Fibroblast of mammary gland (primary cell): ENCODE measurements at places on chromosomes 5 and 9.

DNA sequence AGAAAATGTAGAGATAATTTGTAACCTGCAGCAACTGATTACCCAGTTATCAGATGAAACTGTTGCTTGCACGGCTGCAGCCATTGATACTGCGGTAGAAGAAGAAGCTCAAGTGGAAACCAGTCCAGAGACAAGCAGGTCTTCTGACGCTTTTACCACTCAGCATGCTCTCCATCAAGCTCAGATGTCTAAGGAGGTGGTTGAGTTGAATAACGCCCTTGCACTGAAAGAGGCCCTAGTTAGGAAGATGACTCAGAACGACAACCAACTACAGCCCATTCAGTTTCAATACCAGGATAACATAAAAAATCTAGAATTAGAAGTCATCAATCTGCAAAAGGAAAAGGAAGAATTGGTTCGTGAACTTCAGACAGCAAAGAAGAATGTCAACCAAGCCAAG, 1.7 kb downstream of the KIF4B start:
- DNase-seq = no peak

- DNase-seq = no peak
These were observed 125.5 kb downstream of the TENT4A start for GRCh38 chr5:6838736-6839135.

DNA sequence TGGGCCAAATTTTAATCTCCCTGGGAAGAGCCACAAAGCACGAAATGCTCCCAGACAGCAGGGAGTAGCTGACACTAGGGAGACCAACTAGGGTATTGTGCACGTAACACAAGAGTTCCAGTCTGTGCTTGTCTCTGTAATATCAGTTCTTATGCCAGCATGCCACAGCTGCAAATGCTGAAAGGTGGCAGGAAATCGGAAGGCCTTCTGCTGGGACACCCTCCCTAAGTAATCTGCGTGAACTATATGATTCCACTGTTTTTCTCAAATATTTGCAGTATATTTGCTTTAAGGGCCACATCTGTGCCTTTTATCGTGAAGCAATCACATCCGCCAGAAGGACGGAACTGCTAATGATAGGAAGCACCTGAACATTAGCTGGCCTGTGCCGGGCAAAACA, 12.6 kb downstream of the VLDLR start:
- DNase-seq = no peak

- DNase-seq = no peak
These were observed 16.6 kb downstream of the FLT4 start for GRCh38 chr5:180632768-180633167.

DNA sequence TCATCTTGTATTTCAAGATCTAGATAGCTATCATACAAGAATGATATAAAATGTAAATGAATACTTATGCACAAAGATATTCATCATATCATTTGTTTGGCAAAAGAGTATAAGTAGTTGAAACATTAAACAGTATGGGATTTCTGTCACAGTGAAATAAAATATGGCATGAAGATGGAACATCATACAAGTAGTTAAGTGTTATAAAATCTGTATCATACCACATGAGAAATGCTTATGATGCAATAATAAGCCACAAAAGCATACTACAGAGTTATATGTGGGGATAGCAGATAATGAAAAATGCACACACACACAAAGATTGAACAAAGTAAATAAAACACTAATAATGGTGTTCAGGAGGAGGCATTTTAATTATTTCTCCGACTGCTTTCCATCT, 838.0 kb upstream of the DMAC1 start:
- peak; percentile 23 for DNase-seq

- no peak for DNase-seq
These were observed 124.5 kb downstream of the ASTN2 start for GRCh38 chr9:117290306-117290840.

GRCh38 chr5:179261301-179262125, 83.7 kb downstream of the ADAMTS2 start:
- DNase-seq = peak; percentile 50

- no peak for DNase-seq
These were observed 290.5 kb downstream of the DOCK8 start for GRCh38 chr9:504921-505740.

DNA sequence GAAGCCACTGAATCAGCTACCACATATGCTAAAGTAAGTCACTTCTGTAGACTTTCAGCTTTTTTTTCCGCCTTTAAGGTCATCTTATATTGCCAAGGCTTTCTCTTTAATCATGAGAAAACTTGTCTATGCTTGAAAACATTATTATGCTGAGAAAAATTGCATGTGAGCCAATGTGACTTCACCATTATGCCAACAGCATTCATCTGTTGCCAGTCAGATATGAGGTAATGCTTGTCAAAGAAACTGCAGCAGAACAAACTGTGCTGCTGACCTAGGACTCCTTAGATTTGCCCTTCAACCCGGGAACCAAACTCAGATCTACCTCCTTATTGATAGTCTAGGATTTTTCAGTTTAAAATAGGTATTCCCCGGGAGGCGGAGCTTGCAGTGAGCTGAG, 34.3 kb downstream of the SLC44A1 start:
- peak; percentile 43 for DNase-seq

DNA sequence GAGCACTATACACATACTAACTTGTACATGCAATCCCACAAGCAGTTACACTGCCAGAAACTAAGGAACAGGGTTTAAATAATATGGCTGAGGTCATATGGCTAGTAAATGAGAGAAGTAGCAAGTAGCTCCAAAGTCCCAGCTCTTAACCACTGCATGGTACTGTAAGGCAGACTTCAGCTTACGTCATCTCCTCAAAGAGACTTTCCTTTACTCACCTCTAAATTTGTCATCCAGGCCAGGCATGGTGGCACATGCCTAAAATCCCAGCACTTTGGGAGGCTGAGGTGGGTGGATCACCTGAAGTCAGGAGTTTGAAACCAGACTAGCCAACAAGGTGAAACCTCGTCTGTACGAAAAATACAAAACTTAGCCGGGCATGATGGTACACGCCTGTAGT, 20.4 kb upstream of the SELENOP start:
- no peak for DNase-seq

- no peak for DNase-seq
These were observed 3.0 kb upstream of the ADGRD2 start for GRCh38 chr9:124447297-124447661.

DNA sequence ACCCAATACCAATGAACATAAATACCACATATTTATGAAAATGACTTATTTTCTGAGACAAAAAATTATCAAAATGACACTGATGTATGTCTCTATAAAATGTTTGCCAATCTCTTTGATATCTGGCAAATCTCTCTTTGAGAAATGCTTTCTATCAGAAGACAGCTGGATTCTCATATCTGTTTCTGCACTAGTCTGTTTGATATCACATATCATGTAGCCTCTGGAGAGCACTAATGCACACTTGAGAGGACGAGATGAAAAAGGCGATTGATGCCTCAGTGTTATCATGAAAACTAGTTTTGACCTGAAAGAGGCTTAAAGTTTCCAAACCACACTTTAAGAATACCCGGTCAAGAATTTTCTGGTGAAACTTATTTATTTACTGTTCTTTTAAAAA, 29.1 kb upstream of the ANKRD55 start:
- no peak for DNase-seq

- peak; percentile 96 for DNase-seq
These were observed 33.1 kb downstream of the RASA1 start for GRCh38 chr5:87300744-87301143.

DNA sequence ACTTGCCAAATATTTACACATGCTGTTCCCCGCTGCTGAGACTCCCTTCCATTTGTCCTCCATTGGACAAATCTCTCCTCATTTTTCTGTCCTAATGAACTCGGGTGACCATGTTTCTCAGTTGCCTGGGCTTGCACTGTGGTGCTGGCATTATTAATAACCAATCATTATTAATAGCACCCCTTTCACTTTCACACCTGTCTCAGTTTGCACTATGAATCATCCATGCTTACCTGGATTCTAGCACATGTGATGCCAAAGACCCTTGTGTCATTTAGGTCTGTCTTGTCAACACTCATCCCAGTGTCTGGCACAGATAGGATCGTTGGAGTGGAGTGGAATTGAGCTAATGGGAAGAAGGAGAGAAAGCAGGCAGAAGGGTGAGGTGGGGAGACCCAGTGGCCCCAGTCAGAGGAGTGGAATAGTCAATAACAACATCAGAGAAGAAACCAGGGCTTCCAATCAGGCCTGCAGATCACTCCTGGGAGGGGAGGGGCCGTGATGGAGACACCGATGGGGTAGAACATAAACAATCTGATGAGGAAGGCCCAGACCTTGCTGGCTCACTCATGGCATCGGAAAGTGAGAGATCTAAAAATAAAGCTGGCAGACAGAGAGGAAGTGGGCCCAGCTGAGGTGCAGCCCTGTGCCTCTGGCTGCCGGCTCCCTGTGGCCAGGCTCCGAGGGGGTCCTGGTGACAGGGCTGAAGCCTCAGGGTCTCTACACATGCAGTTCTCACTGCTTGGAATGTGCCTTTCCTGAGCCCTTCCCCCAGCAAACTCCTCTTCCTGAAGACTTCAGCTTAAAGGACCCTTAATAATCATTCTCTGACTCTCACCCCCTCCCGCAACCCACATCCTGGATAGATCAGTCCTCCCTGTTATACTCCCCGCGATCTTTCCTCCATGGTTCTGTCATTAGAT, 33.5 kb upstream of the CRB2 start:
- no peak for DNase-seq

DNA sequence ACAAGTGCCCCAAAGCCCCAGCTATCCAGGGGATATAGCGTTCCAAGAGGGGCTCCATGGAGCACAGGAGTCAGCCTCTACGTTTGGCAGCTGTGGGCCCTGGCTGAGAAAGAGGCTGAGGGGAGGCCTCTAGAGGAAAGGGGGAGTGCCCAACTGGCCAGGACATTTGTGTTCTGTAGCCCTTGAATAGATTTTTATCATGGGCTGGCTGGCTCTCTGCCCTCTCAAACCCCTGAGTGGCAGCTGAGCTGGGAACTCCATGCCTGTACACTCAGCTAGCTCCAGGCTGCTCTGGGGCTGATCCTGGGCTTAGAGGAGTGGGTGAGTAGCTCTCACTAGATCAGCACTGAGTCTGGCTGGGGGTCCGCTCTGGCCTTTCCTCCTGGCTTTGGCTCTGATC, 285.0 kb downstream of the ZSWIM6 start:
- no peak for DNase-seq
